ENCODE measurements at places on chromosomes 4 and X. TPM values are rescaled to one million over a fixed set of nuclear protein-coding genes. Genes with fewer than 3 reads are reported as not detected.
A peak's percentile ranks its signal among the peaks of the same experiment; 100 is the strongest.

DNA sequence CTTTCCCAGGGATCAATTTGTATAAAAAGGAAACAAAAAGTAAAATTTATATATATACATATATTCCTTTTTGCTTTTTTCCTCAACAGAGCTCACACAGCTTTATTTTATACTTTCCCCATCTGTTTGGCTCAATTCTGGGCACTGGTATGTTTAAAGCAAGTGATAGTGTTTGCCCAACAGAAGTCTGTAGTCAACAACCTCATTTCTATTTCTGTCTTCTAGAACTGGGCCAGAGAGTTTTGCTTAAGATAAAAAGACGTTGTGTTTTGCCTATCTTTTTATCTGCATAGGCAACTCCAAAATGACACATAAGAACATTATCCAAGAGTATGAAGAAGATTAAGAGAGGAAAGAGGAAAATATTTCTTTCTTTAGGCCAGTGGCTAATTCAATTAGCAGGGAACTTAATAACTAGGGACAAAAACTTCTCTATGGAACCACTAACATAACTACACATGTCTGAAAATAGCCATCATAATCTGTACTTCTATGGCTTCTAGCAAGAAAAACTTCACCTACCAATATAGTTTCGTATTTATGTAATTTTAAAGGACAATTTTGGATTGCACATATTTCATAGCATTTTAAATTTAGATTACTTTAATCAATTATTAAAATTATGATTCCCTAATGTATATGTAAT lies 1300.5 kb downstream of the ARAP2 start:
- DNase-seq = no peak

- no peak for DNase-seq
Measured at GRCh38 chr4:91434631-91435030, 869.1 kb upstream of the GRID2 start.

GRCh38 chr4:84366907-84367306 lies 132.2 kb downstream of the NKX6-1 start:
- no peak for DNase-seq

DNA sequence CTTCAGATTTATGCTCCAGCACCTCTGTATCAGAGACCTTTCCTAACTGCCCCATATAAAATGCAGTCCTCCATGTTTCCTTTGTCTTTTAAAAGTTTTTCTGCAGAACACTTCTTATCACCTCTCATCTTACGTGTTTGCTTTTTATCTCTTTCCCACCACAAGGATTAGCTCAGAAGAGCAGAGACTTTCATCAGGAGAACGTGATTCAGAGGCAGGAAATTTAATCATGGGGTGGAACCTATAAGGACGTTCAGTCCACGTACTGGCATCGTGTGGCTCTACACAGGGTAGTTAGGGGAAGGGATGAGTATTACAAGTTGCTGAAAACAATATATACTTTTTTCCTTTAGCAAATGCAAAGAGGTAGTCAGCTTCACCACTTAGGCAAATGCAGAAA lies 98.7 kb downstream of the SORBS2 start:
- no peak for DNase-seq

DNA sequence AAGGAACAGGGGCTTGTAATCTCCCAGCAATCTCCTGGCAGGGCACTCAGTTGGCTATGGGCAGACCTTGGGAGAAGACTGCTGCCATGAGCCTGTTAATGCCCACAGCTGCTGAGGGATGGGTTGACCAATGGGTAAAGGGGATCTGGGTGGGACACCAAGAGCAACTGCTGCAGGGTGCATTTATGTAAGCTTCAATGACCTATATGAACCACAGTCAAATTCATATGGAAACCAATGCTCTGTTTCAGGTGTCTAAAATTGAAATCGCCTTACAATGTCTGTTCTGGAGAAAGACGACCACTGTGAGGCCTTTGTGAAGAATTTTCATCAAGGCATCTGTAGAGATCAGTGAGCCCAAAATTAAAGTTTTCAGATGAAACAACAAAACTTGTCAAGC lies 6.1 kb downstream of the EPGN start:
- no peak for DNase-seq

DNA sequence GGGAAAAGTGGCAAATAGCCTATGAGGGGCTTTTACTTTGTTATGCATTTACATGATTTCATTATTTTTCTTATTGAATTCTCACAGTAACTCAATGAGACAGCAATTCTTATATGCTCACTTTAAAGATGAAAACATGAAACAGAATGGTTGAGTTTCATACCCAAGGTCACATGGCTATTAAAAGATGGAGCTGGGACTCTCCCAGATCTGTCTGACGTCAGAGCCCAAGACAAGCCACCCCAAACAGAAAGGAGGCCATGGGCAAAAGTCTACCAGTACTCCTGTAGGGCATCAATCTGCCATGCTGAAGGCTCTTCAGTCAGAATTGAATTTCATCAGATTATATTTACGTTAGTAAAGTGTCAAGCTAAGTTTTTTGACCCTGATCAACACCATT lies 13.2 kb downstream of the HSD17B11 start:
- no peak for DNase-seq

- no peak for DNase-seq
Measured at GRCh38 chr4:88021824-88022223, 14.4 kb downstream of the PKD2 start.

DNA sequence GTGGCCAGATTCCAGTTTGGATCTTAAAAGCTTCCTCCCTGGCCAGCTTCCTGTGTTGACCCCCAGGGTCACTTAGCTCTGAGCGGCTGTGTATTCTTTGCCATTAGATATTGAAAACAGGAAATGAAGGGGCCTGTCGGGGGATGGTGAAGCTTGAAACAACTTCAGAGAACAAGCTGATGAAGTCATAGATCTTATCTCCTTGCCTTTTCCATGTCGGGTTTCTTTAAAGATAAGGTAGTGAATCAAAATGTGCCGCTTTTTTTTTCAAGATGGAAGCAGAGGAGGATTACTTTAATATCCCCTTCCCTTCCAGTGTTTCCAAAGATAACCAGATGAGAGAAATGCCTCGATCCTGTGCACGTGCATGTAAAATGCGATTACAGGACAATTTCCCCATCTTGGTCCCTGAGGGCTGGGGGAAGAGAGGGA lies 508.5 kb downstream of the MID1IP1 start:
- DNase-seq = peak; percentile 82

GRCh38 chrX:70001269-70001668 lies 48.5 kb downstream of the AWAT2 start:
- no peak for DNase-seq

DNA sequence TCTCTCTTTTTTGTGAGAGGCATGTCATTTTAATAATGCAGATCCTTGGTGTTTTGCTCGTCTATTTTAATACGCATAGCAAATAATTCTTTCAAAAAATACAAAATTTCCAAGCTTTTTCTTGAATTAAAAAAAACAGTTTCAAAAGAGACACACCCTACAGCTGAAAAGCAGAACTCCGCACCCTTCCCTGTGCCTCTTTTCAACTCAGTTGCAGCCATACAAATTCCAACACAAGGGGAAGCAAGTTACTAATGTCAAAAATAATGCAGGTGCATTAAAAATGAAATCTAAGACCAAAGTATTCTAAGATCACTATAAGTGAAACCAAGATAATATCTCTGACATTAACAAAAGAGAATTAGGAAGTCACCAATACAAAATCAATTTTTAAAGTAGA lies 66.6 kb downstream of the NR3C2 start:
- DNase-seq = no peak

DNA sequence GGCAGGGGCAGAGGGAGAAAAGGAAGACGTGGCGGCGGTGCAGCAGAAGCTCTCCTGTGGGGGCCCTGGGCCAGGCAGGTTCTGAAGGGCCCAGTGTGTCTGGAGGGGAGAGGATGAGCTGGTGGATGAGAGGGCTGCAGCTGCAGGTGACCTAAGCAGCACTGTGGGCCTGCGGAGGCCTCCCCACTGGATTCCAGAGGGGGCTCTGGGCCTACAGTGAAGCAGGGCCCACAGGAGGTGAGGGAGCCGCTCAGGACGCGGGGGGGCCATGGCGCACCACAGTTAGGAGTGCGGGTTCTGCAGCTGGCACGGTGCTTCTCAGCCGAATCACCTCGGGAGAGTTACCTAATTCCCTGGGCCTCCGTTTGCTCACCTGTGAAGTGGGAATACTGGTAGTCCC lies 10.5 kb downstream of the ABLIM2 start:
- no peak for DNase-seq

DNA sequence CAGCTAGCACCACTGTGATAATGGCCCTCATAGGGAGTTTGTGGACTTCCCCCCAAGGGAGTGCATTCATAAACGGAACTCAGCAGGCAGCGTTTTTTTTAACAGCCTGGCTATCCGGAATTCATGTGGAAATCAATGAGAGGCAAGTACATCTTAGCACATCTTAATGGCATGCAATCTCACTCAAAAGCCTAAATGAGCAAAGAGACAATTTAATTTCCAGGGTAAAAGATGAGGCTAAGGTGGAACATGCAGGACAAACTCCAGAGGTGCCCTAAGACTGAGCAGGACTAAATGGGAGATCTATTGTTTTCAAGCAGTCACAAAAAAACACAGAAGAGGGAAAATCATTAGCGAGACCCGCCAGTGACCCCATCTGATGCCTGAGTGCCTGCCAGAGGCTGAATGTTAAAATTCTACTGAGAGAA lies 243.5 kb upstream of the KCNIP4 start:
- no peak for DNase-seq

DNA sequence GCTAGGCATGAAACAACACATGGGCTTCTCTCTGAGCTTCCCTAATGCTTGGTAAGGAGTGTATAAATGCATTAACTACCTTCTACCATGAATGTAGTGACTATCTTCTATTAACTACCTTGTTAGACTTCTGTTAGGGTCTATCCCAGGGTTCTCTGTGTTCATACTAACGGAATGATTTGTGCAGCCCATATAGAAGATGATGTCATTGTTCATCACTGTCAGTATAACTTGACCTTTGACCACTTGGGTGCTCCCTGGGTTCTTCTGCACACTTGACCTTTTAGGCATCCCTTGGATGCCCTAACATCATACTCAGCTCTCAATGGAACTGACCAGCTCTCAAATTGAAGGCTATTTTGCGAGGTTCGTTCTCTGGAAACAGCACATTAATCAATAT lies 30.8 kb upstream of the CT47C1 start:
- DNase-seq = no peak

- DNase-seq = no peak
Measured at GRCh38 chrX:80316526-80316925, 103.7 kb upstream of the TENT5D start.

DNA sequence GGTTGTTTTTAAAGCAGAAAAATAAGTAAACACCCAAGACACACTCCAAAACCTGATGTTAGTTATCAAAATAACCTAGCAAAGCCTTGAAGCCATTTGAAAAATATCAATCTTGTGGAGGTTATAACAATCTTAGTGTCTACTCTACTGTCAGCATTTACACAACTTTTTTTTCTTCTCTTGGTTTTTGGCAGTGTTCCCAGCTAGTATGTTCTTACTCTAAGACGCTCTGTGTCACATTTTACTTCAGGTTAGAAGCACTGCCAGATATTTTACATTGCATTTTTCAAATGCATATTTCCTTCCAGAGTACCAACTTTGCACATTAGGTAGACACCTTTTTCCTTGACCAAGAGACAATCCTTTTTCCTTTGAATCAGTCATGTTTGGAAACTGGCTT lies 114.0 kb upstream of the INPP4B start:
- peak; percentile 75 for DNase-seq

DNA sequence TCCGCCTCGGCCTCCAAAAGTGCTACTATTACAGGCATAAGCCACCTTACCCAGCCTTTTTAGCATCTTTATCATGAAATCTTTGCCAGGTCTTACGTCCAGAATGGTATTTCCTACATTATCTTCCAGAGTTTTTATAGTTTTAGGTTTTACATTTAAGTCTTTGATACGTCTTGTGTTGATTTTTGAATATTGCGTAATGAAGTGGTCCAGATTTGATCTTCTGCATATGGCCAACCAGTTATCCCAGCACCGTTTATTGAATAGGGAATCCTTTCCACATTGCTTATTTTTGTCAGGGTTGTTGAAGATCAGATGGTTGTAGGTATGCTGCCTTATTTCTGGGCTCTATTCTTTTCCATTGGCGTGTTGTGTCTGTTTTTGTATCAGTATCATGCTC lies 349.6 kb downstream of the KCTD8 start:
- DNase-seq = no peak

DNA sequence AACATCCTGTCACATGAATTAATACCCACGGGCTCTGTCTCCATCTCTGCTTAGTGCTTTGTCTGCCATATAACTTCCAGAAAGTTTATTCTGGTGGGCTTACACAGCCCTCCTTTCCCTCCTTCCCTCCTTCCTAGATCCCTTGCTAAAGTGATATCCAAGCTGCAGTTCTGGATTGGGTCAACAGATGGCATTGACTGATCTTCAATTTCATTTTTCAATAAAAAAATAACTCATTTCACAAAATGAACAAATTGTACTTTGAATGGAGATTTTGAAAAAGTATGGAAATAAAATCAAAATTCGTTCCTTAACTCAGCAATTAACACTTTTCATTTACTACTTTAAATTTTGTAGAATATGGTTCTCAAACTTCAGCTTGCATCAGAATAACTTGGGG lies 94.9 kb downstream of the NXF2 start:
- no peak for DNase-seq

Gene NLGN4X
- 0.96 TPM for total RNA-seq

Gene MTMR8
- total RNA-seq = 2.6 TPM

Gene FAM184B
- total RNA-seq = 3.1 TPM

Gene FAM53A
- total RNA-seq = not detected

Gene ACE2
- total RNA-seq = 0.24 TPM

Gene TRIM61
- total RNA-seq = 12.3 TPM

Gene CAPN6
- total RNA-seq = 3.4 TPM

Gene DGAT2L6
- total RNA-seq = 0.96 TPM

Gene GPM6B
- total RNA-seq = 2.2 TPM

Gene CRMP1
- 5.3 TPM for total RNA-seq

Measured in umbilical cord (tissue), 2 donors.